HCEC 1CT (cell line): ENCODE measurements at places on chromosomes 2 and 18.
A peak's percentile ranks its signal among the peaks of the same experiment; 100 is the strongest.

DNA sequence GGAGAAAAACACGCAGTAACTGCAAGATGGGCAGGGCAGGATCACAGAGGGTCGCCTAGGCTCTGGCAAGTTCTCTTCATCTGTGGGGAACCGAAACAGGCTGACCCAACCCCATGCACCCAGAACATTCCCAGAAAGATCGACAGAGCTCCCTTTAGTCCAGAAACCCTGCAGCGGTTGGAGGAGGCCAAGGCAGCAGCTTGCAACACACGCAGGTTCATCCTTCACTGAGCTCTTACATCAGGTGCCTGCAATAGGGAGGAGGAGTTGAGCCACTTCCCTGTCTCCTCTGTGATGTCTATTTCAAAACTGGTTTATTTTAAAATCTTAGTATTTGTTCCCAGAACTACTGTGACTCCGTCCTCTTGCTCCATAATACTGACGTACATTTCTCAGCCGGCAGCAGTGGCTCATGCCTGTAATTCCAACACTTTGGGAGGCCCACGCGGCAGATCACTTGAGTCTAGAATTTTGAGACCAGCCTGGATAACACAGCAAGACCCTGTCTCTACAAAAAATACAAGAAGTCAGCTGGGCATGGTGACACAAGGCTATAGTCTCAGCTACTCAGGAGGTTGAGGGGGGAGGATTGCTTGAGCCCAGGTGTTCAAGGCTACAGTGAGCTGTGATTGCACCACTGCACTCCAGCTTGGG is 11.5 kb upstream of the SLC11A1 start:
- peak; percentile 41 for DNase-seq

- DNase-seq = peak; percentile 68
Measured at GRCh38 chr2:207504513-207505170, 25.1 kb upstream of the CREB1 start.

- no peak for DNase-seq
Measured at GRCh38 chr2:127580167-127581049, 44.9 kb downstream of the MYO7B start.

GRCh38 chr2:174771631-174772471 is 7.6 kb upstream of the CHRNA1 start:
- DNase-seq = peak; percentile 78

GRCh38 chr2:161243312-161243711 is 64.9 kb upstream of the PSMD14 start:
- no peak for DNase-seq

DNA sequence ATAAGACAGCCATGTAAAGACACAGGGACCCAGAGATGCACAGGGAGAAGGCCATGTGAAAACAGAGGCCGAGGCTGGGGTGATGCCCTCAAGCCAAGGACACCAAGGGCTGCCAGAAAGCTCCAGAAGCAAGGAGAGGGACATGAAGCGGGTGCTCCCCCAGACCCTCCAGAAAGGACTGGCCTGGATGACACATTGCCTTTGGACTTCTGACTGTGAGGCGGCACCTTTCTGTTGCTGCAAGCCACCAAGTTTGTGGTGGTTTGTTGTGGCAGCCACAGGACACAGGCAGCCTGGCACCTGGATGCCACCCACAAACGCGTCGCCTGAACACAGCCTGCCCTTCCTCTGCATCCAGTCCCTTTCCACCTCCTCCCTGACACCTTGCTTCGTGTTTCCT is 67.1 kb downstream of the RHOB start:
- no peak for DNase-seq

DNA sequence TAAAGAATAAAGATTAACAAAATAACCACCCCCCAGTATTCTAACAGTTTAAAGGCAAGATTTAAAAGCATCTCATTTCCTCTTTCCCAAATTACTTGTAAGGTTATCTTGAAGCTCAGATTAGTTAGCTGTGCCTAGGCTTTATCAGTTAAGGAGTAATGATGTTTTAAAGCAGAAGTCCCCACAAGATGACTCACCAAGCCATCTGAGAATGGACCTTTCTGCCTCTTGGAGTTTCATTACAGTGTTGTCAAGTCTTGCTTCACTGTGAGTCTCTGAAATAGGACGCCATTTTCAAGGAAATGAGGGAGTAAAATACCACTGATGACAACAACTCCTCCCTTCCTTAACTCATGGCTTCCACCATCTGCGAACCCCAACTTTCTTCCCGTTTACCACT is 35.9 kb downstream of the ZNF385B start:
- peak; percentile 6 for DNase-seq

DNA sequence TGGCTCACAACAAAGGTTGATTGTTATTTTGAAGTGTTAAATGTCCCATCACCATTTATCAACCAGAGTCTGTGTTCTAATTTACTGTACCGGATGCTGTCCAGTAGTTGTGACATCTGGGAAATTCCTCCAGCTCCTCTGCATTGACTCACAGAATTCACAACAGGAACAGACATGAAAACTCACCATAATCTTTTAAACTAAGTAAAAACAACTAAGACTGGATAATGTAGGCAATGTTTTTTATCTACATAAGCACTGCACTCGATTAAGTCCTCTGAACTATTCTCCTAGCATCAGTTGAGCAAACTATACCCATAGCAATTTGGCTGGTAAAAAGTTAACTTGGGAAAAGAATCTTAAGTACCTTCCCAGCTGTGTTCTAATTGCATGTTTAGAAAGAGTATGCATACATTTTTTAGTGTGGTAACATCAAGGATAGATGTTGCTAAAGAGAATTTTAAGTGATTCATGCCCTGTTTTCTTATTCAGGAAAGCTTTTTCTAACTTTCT is 42.9 kb upstream of the MYO1B start:
- DNase-seq = peak; percentile 90

- DNase-seq = no peak
Measured at GRCh38 chr2:128374711-128375413, 56.2 kb upstream of the HS6ST1 start.

DNA sequence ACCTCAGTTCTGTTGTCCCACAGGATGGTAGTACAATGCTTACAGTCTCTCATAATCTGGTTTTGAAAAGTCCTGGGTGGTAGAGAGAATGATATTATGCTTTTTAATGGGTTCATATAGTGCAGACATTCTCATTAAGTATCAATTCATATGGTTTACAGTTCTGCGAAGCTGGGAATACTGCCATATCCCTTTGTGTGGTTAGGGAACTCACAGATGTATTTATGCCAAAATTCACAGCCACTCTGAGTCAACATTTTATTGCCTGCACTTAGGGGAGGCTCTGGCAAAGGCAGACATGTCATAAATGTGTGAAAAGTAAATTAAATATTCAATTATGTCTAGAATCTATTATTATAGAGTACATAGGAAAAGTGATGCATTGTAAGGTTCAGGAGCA is 808.2 kb downstream of the SUCLG1 start:
- no peak for DNase-seq

- DNase-seq = peak; percentile 67
Measured at GRCh38 chr2:43225093-43225787, 1.2 kb downstream of the ZFP36L2 start.
